HS-5 (cell line): ENCODE measurements at places on chromosomes 5 and 9.

GRCh38 chr9:78396087-78396486, 99.2 kb downstream of the PSAT1 start:
- DNase-seq = no peak

GRCh38 chr5:114308508-114308907, 53.4 kb upstream of the KCNN2 start:
- DNase-seq = no peak

- DNase-seq = peak; percentile 58
Measured at GRCh38 chr5:142674531-142675469, 11.1 kb downstream of the FGF1 start.

DNA sequence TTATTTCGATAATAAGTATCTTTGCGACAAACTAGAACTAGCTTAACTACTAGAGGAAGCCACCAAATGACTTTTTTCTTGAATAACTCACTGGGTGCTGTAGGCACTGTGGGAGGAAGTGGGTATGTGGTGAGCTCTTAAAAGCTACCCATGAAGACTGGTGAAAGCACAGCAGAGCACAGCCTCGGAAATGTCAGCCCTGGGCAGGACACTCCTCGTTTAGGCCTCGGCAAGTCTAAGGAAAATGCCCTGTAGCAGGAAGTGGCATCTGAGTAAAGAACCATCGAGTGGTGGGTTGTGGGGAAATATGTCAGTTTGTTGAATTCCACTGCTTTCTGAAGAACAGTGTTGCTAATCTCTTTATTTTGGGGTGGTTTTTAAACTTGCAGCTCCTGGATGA, 44.0 kb upstream of the NCS1 start:
- DNase-seq = no peak

DNA sequence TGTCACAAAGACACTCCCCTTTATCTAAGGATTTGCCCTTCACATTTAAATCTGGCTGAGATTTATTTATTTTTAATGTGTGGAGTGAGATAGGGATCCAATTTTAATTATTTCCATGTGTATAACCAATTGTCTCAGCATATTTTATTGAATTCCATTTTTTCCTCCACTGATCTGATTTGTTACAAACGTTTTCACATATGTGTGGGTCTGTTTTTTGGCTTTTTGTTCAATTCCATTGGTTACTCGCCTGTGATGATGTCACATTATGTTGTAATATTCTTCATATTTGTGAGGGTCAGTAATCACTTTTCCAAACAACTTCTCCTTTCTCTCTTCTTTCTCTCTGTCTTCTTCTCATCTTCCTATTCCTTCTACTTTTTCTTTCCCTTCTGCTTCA, 278.3 kb upstream of the RFX3 start:
- no peak for DNase-seq

DNA sequence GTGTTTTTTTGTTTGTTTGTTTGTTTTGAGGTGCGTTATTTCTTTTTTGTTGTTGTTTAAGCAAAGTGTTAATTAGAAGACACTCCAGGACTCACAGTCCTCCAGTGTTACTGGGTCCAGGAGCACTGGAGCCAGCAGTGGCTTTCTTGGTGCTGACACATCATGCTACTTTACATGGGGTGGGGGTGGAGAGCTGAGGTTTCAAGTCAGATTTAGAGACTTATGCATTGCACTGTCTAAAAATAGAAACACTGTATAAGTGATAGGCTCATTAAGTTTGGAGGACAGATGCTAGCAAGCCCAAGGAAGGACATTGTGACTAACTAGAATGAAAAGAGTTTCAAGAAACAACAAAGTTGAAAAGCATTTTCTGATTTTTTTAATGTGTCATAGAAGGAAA, 2209.2 kb downstream of the MAT2B start:
- no peak for DNase-seq

DNA sequence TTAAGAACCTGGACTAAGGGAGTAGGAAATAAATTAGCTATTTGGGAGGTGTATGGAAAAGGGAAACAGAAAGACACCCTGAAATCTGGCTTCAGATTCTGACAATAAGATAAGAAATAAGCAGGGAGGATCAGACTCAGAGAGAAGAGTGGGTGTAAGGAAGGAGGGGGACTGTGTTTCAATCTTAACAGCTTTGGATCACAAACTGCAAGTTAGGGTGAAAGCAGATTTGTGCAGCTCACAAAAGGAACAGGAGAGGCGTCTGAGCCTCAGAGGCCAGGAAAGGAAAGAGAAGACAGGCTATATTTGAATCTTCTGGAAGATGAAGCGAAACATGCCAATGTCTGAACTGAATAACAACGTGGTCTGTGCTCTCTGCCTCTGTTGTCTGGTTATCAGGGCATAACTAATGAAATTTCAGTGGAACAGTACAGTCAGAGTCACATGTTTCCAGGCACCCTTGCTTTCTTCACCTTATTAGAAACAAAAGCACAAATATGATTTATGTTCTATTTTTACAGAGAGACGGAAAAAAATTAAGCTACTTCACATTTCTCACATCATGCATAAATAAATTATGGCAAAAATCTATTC, 26.6 kb downstream of the SGTB start:
- no peak for DNase-seq

DNA sequence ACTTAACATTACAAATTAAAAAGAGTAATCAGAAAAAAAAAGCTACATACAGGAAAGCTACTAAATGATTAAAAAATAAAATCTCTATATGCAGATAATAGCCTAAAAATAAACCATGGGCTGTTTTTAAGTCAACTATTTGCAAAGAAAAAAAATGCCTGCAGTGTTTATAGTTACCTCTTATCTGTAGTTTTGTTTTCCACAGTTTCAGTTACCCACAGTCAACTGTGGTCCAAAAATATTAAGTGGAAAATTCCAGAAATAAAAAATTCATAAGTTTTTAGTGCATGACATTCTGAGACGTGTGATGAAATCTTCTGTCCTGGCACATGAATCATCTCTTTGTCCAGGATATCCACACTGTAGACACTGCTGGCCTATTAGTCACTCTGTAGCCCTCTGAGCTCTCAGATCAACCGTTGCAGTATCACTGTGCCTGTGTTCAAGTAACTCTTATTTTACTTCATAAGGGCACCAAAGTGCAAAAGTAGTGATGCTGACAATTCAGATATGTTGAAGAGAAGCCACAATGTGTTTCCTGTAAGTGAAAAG, 59.2 kb downstream of the PRELID2 start:
- DNase-seq = peak; percentile 77

GRCh38 chr5:132828846-132829494, 1.5 kb downstream of the SHROOM1 start:
- no peak for DNase-seq

GRCh38 chr5:109374625-109375024, 35.1 kb downstream of the PJA2 start:
- no peak for DNase-seq
